Activated CD4-positive, alpha-beta T cell treated with anti-CD3 and anti-CD28 coated beads, Interleukin-2, amount 50 U/mL, for 4 hours (primary cell): ENCODE measurements at places on chromosomes 16 and 17.

- no peak for DNase-seq
Measured at GRCh38 chr17:21294321-21295035, 10.0 kb downstream of the MAP2K3 start.

DNA sequence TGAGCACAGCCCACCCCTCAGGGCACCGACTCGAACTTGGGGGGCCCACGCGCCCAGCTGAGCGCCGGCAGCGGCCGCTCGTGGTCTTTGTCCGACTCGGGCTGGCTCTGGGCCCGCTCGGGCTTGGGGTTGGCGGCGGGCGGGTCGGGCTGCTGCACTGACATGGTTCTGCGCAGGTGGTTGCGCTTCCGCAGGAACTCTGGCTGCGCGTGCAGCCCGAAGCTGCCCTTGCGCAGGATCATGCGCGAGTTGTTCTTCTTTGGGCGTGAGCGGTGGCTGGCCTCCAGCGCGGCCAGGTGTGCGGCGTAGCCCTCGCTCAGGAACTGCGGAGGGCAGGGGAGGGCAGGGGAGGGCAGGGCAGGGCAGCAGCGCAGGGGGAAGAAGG, 11.1 kb downstream of the PIMREG start:
- DNase-seq = peak; percentile 10

DNA sequence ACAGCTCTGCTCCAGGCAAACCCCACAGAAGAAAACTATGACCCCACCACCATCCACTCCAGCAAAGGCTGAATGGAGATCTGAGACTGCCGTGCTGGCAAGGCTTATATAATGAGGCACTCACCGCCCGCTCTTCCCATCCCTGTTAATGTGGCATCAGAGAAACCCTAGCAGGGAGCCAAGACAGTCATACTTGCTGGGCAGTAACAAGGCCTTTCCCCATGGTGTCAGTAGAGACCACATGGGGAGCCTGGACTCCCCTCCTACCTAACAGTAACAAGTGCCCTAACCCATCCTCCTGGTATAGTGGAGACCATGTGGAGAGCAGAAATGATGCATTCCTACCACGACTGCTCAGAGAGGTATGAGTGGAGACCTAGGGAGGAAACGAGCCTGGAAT, 235.2 kb downstream of the C16orf78 start:
- no peak for DNase-seq

DNA sequence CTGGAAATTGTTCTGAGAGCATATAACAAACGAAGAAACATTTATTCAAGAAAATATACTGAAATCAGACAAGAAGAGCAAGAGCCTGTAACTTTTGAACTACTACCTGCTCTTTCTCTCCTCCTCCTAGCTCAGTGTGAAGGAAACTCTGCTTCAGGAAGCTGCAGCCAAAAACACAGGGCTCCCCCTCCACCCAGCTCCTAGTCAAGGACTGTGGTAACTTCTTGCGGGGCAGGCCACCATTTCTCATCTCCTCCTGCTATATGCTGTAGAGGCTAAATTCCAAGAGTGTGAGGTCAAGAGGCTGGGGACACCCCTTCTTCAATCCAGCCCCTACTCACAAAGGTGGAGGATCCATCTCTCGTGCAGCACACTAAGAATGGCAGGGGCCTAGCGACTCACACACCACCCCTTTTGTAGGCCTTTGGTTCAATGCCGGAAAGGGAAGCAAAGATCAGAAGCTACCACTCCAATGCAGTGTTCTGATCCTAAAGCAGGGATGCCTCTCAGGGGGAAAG, 74.6 kb downstream of the ITFG1 start:
- no peak for DNase-seq

GRCh38 chr17:81519284-81520020, 6.9 kb upstream of the ACTG1 start:
- peak; percentile 66 for DNase-seq

DNA sequence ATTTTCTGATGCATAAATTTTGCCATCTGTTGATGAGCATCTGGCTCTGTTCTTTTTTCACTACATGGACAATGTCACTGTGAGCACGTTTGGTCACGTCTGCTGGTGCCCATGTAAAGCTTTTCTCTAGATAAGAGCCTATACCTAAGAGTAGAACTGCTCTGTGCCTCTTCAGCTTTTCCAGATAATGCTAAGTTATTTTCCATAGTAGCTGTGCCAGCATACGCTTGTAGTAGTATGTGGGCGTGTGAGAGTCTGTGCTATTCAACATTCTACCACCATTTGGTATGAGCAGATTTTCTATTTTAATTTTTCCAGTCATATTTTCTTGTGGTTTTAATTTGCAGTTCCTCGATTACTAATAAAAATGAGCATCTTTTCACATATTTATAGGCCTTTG, 33.2 kb downstream of the VPS35L start:
- DNase-seq = no peak

DNA sequence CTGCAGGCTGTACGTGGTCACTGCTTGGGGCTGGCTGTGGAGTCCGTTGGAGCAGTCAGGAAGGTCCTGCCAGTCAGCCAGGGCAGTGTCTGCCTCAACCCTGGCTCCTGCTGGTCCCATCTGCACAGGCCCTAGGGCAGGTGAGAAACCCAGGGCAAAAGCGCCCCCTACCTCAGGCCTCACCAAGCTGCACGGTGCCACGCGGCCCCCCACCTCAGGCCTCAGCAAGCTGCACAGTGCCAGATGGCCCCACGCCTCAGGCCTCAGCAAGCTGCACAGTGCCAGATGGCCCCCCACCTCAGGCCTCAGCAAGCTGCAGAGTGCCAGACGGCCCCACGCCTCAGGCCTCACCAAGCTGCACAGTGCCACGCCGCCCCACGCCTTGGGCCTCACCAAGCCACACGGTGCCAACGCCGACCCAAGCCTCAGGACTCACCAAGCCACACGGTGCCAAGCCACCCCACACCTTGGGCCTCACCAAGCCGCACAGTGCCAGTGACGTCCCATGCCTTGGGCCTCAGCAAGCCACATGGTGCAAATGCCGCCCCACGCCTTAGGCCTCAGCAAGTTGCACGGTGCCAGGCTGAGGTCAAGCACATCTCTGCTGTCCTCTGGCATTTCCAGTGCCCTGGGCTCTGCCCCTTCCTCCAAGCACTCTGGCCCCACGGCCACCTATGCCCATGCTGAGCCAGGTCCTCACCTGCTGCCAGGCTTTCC, 5.5 kb downstream of the TMEM204 start:
- peak; percentile 21 for DNase-seq

- no peak for DNase-seq
Measured at GRCh38 chr16:57307365-57307764, 22.9 kb upstream of the PLLP start.

DNA sequence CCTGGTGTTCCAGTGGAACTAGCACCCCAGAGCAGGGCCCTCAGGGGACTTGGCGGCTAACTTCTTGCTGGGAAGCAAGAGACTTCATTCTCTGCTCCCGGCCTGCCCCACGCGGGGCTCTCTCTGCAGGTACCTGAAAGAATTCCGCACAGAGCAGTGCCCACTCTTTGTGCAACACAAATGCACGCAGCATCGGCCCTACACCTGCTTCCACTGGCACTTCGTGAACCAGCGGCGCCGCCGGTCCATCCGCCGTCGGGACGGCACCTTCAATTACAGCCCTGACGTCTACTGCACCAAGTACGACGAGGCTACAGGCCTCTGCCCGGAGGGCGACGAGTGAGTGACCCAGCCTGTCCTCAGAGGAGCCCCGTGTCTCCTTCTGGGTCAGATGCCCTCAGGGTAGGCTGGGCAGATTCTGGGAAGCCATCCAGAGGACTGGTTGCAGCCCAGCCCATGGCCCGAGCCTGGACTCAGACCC, 25.1 kb downstream of the UNK start:
- DNase-seq = no peak

- no peak for DNase-seq
Measured at GRCh38 chr17:63928172-63928666, 3.9 kb downstream of the CD79B start.

GRCh38 chr16:28131181-28131580, 67.7 kb upstream of the GSG1L start:
- no peak for DNase-seq

DNA sequence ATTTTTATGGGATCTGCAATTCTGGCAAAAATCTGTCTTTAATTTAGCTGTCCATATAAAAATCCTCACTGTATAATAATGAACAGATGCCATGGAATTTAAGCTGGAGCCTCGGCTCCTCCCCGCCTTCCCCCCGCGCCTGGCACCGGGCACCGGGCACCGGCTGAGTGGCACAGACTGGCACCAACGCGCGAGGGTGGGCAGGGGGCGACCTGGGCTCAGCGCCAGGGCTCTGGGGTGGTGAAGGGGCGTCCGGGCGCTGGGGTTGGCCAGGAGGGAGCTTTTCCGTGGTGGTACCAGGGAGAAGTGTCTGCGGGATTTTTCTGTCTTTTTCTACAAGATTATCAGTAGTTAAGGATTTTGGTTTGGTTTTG, 9.1 kb downstream of the NEUROD2 start:
- DNase-seq = no peak
